ENCODE measurements at places on chromosomes 1 and 21. TPM values are rescaled to one million over a fixed set of nuclear protein-coding genes. Genes with fewer than 3 reads are reported as not detected.

SLC2A5 gene
- 0.03 TPM for polyA plus RNA-seq

GRCh38 chr1:248585266-248585665 is 10.7 kb upstream of the OR2T34 start:
- no peak for DNase-seq

- DNase-seq: no peak
Measured at GRCh38 chr1:11365744-11366387, 92.9 kb downstream of the UBIAD1 start.

DNA sequence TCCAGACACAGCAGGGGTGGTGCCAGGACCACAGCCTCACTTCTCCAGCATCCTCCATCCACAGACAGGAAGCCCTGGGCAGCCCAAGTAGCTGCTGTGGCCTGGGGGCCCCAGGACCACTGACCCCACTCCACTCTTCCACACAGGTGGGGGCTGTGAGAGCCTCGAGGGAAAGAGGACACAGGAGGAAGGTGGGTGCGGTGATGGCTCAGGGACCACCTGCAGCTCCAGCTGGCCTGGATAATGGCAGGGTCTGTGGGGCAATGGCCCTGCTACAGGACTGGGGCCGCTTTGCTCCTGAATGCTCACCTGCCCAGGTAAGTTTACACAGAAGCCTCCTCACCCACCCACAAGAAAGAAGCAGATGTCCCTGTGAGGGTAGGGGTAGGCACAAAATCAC is 18.3 kb upstream of the PRSS38 start:
- no peak for DNase-seq

- DNase-seq: peak; percentile 74
Measured at GRCh38 chr1:87805666-87806378, 477.1 kb downstream of the LMO4 start.

DNA sequence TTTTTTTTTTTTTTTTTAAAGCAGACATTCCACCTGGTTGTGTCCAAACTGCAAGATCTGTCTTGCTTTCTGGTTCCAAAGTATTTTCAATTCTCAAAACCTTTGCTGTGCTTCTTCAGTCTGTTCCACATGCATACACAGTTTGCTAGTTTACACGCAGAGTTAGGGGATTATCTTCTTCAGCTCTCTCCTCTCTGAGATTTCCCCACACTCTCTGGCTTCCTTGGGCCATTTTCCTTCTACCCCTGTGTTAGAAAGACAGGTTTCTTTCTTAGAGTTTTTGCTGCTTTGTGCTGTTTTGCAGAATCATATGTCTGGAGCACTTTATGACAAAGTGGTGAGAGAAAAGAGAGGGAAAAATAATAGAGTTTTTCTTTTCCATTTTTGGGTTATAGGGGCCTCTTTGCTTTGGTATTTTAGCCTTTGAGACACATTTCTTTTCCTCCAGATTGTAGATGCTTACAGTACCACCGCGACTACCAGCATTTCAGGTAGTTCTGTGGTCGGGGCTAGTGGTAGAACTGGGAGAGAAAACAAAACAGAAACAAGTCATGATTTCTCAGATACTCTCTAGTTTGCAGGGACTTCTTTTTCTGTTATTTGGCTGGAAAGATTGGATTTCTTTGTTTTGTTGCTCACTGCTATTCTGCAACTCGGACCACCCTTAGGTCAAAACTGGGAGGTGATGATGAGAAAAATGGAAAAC is 66.3 kb downstream of the RABGAP1L start:
- no peak for DNase-seq

GRCh38 chr1:160942926-160943325 is 11.7 kb downstream of the ITLN2 start:
- DNase-seq: no peak

Measured in IMR-90 (cell line).